ENCODE measurements at places on chromosomes 5 and 9.
A peak's percentile ranks its signal among the peaks of the same experiment; 100 is the strongest.

- DNase-seq, result no peak
Observed at GRCh38 chr5:41598011-41598410, 87.6 kb upstream of the PLCXD3 start.

GRCh38 chr5:155926031-155926430, 400.9 kb upstream of the SGCD start:
- DNase-seq, result no peak

DNA sequence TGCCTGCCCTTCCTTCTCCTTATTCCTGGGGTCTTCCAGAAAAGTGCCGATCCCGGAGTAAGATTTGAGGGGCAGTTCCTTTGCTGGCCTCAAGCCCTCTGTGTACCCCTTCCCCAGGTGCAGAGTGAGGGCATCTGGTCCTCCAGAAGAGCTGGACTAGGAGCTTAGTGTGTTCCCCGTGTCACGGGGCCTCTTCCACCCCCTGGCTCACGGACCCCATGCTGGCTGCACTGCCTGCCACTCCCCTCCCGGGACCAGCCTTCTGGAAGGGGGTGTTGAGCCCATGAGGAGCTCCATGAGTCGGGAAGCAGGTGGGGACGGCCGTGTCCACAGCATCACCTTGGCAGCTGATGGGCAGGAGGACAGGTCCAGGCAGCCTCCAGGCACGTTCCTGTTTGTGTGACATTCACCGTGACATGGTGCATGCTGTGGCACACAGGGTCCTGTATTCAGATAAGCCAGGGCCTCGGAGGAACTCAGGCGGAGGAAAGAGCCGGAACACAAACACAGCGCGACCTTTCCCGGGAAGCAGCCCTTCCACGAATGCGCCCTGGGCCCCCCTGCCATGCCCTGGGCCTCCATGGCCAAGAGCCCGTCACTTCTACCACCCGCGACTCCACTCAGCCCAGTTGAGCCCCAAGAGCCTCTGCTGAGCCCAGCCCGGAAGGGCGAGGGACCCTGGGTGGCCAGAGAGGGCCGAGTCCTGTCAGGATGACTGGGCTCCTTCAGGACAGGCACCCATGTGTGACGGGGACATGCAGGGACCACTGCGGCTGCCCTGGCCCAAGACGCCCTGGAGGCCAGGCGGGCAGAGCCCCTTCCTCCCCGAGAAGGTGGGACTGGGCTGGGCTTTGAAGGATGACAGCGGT, 5.9 kb upstream of the LCN1 start:
- no peak for DNase-seq

DNA sequence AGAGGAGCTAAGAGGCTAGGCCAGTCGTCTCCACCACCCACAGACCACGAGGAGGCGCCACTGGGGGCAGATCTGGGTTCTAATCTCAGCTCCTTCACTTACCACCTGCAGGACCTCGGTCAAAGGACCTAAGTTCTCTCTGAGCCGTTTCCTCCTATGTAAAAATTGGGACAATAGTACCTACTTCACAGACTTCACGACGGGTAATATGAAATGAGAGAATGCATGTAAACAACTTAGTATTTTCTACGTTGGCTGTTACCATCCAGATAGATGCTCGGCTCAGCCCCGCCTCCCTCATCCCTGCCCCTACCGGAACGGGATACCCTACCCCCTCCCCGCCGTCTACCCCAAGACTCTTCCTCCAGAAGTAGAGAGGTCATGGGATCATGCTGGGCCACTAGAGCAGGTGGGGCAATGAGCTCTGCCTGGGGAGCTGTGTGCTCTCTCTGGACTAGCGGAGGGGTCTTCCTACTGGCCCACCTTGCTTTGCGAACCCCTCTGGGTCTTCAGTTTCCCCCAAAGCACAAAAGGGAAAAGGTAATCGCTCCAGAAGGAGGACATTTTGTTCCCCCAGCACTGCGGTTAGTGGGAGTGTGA, 541 bp downstream of the GNPDA1 start:
- DNase-seq, result no peak

- peak; percentile 24 for DNase-seq
Observed at GRCh38 chr9:85290019-85290418, 451.7 kb downstream of the AGTPBP1 start.

- DNase-seq, result no peak
Observed at GRCh38 chr5:60843936-60844905, at the start of gene ELOVL7. ELOVL7 (minus strand) TSS chr5:60844269; CDS start chr5:60787397, 56,872 bp downstream.

- no peak for DNase-seq
Observed at GRCh38 chr5:67842806-67843205, 372.8 kb upstream of the PIK3R1 start.

- DNase-seq, result no peak
Observed at GRCh38 chr9:86731511-86732063, 215.7 kb downstream of the GAS1 start.

- no peak for DNase-seq
Observed at GRCh38 chr5:33781286-33781685, 110.5 kb downstream of the ADAMTS12 start.

GRCh38 chr5:32808783-32809182, 97.7 kb downstream of the NPR3 start:
- no peak for DNase-seq

- DNase-seq, result no peak
Observed at GRCh38 chr5:91022518-91022917, 360.6 kb downstream of the ARRDC3 start.

- DNase-seq, result no peak
Observed at GRCh38 chr5:140295414-140295813, 7.5 kb downstream of the PFDN1 start.

GRCh38 chr9:135835131-135835530, 72.2 kb downstream of the CAMSAP1 start:
- no peak for DNase-seq

DNA sequence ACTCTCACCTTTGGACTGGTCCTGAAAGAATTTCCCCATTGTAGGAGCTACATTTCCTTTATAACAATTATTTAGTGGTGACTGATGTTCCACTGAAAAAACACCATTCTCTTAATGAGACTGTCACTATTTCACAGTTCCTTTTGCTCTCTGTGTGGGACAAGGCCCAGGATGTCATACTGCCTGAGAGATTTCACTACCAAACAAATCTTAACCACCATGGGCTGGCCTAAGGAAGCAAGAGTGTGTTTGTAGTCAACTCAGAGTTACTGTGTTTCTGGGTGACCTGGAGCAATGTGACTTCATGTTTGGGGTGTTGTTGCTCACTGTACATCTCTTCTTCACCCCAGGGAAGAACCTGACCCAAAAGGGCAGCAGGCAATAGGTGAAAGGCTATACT, 50.1 kb upstream of the ZNF608 start:
- no peak for DNase-seq

DNA sequence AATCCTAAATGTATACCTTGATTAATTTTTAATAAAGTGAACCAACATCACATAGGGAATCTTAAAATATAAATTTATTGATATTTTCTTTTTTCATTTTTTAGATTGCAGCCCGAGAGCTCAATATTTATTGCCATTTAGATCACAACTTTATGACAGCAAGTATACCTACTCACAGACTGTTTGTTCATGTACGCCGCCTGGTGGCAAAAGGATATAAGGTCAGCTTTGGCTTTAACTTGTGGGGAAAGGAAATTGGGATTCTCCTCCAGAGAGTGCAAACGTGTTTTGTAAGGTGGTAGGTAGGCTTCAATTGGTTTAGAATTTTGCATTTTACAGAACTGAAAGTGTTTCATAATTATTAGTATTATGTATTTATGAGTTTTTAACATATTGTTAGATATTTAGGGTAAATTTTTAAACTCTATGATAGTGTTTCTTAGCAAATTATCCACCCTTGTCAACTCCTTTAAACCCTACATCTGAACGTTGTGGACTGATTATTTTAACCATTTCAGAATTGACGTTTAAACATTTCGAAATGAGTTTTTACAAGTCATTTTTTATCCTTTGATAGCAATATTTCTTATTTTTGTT, 17.5 kb upstream of the DHFR start:
- DNase-seq, result peak; percentile 4

DNA sequence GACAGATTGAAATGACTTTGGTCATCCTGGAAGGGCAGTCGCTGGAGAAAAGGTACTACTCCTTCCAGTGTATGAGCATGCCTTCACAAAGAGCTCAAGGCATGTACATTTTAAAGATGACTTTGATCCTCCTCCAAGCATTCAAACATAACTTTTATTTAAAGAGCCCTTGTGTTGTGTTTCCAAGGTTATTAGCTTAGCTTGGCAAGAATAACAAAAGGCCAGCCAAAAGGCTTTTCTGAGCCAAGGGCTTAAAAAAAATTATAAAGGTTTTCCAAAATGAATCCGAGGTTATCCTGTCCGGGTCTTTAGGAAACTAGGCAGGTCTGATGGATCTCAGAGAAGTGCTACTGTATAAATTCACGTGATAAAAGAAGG, 71.0 kb upstream of the PLPP6 start:
- DNase-seq, result no peak

GRCh38 chr9:136100700-136101614, 5.9 kb upstream of the NACC2 start:
- DNase-seq, result no peak

DNA sequence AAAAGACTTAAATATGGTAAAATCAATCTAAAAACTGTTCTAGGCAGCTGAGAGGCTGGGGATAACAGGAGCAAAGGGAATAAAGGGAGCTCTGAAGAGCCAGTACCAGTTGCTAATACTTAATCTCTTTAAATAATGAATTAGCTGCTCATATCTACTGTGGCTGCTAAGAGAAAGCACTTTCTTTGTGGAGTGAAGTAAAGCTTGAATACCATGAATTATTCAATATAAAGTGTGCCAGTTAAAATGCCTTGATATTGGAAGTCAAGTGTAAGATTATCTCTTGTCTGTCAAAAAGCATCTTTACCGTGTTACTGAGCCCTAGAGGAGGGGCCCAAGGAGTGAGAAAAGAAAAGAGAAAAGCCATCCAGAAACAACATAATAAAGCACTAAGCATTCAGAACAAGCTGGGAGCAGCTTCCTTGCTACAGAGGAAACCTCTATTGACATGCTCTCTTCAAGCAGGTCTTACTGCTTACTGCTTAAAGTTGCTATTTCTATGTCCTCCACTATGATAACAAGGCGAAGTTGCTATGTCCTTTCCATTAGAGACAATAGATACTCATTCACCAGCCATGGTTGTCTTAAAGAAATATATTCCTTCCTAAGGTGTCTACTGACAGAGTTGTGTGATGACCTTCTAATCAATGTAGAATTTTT, 297.4 kb downstream of the CETN3 start:
- DNase-seq, result no peak

DNA sequence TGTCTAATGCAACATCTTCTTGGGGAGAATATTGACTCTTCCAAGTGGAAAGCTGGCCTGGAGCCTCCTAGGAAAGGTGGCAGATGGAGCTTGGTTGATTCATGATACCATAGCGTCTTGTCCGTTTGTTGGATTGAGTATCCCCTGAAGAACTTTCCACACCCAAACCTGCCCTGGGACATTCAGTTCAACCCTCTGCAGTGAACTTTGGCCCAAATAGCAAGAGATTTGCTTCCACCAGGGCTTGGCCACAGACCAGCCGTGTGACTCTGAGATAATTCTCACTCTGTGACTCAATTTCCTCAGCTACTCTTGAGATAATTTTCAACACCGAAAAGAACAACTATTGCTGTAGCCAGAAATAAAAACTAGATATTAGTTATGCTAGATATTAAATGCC, 108.0 kb upstream of the RAD23B start:
- DNase-seq, result no peak

DNA sequence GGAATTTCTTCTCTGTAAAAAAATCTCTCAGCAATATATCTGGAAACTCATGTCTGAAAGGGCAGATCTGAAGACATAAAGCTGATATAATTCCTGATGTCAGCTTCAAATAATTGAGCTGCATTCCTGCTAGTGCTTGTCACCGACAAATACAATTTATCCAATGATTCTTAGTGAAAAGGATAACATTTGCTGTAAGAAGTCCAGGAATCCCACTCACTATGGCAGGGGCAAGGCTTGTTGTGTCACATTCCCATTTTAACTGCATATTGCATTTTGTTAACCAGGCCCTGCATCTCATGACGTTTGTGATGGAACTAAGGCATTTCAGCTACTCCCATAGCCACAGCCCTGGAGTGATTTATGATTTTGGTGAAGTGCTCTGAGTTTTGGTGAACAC, 160.1 kb upstream of the DAB2 start:
- DNase-seq, result no peak

DNA sequence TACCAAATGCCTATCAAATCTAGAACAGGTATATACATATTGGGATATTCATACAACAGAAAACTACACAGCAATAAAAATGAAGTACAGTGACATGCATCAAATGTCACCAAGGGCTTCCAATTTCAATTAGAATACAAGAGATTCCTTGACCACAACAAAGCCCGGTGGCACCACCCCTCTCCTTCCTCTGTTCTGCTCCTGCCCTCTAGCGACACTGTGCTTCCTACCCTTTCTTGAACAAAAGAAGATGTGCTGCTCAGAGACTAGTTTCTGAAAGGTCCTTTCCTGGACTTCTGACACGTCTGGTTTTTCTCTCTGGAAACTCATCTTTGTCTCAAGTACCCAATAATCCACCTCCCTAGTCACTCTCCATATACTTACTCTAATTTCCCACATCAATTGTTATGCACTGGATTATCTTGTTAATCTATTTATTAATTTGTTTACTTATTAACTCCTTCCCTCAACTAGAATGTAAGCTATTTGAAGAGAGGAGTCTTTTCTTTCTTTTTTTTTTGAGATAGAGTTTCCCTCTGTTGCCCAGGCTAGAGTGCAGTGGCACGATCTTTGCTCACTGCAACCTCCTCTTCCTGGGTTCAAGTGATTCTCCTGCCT, 70.4 kb upstream of the CTSV start:
- DNase-seq, result peak; percentile 4

DNA sequence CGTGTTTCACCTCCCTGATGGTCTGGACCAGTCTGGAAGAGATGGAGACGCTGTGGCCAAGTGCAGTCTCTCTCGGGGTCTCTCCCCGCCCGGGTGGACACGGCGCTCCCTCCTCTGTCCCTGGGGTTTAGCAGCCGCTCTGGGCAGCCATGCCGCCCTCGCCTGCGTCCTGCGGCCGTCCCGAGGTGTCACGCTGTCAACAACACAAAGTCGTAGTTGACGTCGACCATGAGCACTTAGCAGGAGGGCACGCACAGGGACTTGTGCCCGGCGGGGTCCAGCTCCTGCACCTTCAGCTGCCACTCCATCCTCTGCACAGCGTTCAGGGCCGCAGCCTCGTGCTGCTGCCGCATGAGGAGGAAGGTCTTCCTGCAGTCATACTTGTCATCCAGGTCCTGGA, 368.9 kb downstream of the CDH9 start:
- no peak for DNase-seq

DNA sequence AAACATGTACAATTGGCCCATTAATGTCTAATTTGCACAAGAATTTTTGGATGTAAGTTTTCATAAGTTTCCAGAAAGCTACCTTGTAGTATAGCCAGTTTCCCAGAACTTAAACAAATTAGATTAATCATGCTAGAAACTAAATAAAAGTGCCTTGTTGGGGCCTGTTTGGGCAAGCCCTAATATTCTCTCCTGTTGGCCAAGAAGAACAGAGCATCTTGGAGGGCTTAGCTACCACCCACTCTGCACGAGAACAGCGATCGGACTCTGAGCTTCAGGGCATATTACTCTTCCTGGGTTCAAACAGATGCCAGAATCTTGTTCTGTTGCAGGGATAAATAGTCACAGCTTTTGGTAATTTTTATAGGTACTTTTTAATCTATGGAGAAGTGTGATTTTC, 88.2 kb downstream of the GAS1 start:
- DNase-seq, result no peak

- no peak for DNase-seq
Observed at GRCh38 chr5:134114886-134115805, 665 bp downstream of the TCF7 start.

Data from GF-D8 (cell line).